CD4-positive, CD25-positive, alpha-beta regulatory T cell (primary cell): ENCODE measurements at places on chromosomes 7 and 10. TPM values are rescaled to one million over a fixed set of nuclear protein-coding genes. Genes with fewer than 3 reads are reported as not detected.

SDK1 gene
- 0.47 TPM for total RNA-seq

GATA3 gene
- total RNA-seq = 182 TPM

PPP1R3C gene
- total RNA-seq = not detected

AZGP1 gene
- total RNA-seq = not detected

STEAP1 gene
- total RNA-seq = not detected

EIF5AL1 gene
- not detected for total RNA-seq

PRSS37 gene
- not detected for total RNA-seq

DNA sequence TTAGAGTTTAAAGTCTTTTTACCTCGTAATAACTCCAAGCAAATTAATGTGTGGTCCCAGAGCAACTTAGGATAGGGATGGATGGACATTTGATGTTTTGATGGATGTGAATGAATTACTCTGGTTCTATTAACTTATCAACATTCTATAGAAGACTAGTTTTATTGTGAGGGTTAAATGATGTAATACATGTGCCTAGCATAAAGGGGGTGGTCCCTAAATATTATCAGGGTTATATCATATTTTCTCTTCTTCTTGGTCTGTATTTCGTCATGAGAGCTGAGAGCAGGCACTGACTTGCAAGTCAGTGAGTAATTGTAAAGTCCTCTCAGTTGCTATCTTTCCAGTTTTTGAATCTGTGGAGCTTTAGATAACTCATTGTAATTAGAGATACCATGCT is 219.3 kb downstream of the GATA3 start:
- DNase-seq = no peak

DNA sequence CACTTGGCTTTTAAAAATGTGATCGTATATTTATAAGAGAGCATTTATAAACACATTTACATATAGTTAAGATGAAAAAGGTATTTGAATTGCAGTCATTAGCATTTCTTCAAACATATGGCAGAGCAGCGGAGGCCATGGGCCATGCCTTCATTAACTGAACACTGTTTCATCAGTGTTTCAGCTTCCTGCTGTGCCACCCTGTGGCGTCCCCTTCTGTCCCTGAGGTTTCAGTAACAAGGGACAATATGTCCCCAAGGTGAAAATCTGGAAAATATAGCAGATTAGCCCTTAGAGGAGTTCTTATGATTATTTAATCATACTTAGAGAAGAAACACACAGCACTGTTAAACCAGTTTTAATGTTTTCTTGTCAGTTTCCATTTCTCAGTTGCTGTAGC is 577.8 kb downstream of the ETV1 start:
- DNase-seq = no peak

DNA sequence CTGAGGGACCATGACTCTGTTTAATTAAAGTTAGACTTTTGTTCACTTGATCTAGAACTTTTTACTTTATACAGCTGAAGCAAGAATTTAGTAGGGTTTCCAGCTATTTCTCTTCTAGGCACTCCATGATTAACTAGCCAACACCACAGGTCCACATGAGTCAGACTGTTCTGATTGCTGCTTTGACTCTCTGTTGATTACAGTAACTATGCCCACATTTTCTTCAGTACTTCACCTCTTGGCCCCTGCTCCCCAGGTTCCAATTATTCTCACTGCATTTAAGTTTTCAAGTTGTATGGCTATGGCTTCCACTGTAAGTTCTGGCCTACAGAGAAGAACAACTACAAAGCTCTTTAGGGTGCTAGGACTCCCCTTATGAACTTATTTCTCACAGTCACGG is 737.2 kb upstream of the IGFBP3 start:
- no peak for DNase-seq

GRCh38 chr7:123647106-123647730 is 8.4 kb upstream of the LMOD2 start:
- no peak for DNase-seq

- DNase-seq = no peak
These were observed 55.2 kb downstream of the TACC2 start for GRCh38 chr10:122044045-122044661.

DNA sequence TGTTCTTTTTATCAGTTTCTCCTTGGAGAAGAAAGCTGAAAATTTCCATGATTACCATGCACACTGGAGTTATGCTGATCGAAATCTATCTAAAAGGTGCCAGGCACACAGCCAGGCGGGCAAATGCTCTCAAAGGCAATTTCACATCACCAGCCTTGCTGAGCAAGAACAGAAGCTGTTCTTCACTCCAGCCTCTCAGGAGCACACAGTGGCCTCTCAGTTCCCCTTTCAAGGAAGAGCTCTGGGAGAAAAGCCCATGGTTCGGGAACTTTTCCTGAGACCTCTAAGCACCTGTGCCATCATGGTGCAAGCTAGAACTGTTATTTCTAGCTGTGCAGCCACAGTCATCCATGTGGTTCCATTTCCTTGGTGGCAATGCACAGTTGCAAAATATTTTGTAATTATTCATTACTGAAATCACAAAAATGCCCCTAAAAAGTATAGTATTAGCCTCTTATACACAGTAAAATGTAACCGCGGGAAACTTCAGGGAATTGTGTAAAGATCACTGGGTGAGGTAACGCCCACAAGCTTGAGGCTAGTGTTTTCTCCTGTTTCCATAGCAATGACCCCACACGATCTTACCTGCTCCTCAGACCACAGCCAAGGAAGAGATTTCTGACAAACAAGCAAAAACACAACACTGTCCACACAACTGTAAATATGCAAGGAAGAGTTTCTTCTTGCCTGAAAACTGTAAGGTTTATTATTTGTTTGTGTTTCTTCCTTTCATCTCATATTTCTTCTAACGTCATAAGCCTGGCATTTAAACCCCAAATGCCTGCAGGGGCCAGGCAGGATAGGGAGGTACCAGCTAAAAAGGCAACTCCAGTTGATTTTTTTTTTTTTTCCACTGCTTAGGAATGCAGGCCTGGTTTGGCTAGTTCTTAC is 121.2 kb downstream of the FAM107B start:
- no peak for DNase-seq

GRCh38 chr7:2928256-2928612 is 84.1 kb upstream of the GNA12 start:
- no peak for DNase-seq

DNA sequence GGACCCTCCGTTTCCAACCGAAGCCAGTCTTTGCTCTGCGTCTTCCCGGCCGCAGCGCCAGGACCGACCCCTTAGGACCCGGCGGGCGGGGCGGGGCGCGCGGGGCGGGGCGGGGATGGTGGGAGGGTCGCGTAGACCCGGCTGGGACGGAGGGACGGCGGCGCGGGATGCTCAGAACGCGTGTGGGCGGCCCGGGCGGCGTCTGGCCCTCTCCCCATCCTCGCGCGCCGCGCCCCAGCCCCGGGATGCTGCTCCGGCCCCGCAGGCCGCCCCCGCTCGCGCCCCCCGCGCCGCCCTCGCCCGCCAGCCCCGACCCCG is at the start of gene UTF1:
Gene UTF1, plus strand, starts transcription at position 174 of the 318 bp plus-strand sequence. Its CDS starts 72 bp downstream, at position 246.
- DNase-seq = no peak

DNA sequence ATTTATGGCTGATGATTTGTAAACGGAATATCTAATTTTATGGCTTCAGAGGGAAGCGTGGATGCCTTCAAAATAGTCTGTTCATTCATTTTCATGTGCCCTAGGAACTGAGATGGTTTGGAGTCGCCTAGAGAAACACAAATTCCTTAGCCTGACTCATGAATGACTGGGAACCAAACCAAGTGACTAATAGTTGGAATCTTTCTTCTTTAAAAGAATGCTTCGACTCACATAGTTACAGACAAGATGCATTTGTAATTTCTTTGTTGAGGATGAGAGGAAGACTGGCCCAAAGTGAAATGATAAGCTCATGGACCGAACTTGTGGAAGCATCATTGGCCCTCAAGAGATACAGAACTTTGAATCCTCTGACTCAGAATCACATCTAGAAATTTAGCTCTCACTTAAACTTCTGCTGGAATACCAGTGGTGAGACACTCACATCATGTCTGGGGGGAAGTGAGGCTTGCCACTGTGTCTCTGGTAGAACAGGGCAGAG is 1107.2 kb downstream of the NRG3 start:
- DNase-seq = no peak

DNA sequence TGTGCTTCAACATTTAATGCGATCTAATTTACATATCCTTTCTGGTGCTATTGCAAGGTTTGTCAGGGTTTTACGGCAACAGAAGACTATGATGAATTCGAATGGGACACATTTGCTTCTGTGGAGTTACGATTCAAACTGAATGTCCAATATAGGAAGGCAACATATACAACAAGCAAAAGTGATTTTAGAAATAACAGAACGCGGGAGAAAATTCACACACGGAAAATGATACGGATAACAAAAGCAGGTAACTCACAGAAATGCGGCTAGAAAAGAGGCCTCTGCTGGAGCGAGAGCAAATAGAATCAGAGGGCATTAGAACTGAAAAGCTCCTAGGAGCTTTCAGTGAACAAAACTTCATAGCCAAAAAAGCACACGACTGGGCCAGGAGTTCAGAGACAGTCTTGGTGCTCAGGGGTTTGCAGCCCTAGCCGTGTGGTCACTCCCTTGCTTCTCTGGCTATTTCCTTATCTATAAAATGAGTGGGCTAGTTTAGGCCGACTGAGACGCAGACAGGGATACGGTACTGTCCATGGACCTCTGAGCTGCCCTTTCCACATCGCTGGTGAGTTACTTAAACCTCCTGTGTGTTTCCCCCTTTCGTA is 557 bp upstream of the TAX1BP1 start:
- DNase-seq = peak; percentile 21
